Effector CD8-positive, alpha-beta T cell (primary cell): ENCODE measurements at places on chromosomes 7 and 10.
A peak's percentile ranks its signal among the peaks of the same experiment; 100 is the strongest.

DNA sequence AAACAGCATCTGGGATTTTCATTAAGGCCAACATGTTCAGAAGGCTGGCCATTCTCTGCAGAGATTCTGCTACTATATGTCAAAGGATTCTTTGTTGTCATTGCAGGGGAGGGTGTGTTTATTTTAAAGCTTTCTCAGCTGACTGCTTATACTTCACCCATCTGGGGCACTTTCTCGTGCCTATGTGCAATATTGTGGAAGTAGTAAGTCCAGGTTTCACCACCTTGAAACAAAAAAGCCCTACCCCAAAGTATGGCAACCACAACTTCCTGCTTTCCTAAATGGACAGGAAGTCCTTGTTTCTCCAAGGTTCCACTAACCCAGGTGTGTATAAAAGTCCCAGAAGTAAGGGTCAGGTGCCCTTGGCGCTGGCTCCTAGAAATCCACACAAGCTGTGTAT is 58.7 kb upstream of the COL1A2 start:
- no peak for DNase-seq

DNA sequence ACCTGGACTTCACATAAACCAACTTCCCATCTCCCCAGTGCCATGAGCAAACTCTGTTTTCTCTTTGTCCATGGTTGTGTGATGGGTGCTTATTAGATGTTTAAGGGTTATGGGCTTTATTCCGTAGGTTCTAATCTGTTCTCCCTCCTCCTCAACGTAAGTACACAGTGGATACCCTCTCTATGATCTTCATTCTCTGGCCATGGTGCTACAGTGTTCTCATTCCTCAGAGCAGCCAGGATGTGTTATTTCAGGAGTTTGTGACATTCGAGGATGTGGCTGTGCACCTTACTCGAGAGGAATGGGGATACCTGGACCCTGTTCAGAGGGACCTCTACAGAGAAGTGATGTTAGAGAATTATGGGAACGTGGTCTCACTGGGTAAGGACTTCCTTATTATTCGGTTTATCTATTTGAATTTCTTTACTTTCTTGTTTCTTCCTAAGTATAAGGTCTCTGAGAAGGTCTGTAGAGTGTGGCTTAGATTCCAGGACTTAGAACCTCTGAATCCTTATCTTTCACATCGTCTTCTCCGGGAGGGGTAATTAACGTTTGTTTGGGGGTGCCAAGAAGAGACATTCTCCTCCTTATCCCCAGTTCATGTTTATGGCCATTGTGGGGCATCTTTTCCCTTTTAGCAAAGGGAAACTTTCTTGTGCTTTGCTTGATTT is 3.8 kb downstream of the ZNF655 start:
- DNase-seq = no peak

DNA sequence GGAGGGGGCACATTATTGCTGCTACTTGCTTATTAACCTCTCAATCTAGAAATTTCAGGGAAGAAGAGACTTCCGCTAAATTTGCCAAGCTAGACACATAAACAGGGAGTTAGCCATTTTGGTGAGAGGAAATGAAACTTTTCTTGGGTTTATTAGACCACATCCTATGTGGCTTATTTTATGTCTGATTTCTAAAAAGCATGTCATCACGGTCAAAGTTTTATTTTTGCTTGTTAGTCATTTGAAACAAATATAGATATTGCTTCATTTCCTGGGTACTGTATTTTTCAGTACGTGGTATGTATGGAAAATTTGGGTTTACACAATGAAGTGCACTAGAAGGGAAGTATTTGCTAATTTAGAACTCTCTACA is 144.1 kb downstream of the TCF7L2 start:
- no peak for DNase-seq

GRCh38 chr7:158077934-158078910 is 509.4 kb downstream of the PTPRN2 start:
- DNase-seq = no peak

GRCh38 chr7:83469076-83469475 is 179.9 kb downstream of the SEMA3E start:
- no peak for DNase-seq

DNA sequence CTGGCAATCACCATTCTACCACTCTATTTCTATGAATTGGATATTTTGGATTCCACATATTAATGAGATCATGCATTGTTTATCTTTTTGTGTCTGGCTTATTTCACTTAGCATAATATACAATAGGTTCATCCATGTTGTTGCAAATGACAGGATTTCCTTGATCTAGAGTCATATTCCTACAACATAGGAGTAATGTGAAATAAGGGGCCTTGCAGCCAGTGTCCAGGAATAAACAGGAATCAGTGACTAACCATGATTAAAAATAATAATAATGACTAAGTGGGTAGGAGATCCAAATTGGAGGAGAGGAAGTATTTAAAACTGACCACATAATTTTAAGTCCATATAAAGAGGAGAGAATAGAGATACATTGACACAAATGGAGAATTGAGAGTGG is 49.9 kb downstream of the SCIN start:
- no peak for DNase-seq

DNA sequence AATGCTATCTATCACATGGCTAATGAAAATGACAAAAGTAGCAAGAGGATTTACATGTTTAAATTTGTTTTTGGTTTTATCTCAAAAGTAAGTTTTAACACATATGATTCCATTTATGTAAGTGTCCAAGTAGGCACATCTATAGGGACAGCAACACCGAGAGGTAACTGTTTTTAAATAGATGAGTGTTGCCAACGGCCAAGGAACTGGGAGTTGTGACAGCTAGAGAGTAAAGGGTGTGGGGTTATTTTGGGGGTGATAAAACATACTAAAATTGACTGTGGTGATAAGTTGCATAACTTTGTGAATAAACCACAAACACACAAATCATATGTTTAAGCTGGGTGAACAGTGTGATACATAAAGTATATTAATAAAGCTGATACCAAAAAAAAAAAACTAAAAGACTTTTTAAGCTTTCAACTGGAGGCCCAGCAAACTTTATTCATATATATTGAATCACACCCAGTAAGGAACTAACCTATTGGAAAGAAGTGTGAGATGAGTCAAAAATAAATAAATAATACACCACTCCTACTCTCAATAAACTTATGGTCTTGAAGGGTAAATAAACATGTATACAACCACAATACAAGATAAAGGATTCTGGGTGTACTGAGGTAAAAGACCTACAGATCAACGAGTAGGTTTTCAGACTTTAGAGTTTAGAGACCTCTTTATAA is 33.0 kb downstream of the LRRC72 start:
- no peak for DNase-seq

DNA sequence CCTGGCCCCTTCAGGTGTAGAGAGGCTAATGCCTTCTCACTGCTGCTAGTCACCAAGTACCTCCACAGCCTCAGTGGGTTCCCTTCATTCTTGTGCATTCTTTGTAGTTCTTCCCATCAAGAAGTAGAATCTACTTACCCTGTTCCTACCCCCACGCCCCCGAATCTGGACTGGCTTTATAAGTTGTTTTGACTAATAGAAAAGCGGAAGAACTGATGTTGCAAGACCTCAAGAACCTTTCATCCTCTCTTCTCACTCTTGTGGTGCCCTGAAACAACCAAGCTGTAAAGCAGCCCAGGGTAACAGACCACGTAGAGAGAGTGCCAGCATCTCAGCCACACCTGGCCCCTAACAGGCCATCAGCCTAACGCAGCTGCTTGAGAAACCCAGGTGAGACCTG is 23.2 kb upstream of the LAMB1 start:
- no peak for DNase-seq

- no peak for DNase-seq
These were observed 40.4 kb downstream of the GFRA1 start for GRCh38 chr10:116232613-116233012.

- DNase-seq = no peak
These were observed 6.5 kb downstream of the TSPAN14 start for GRCh38 chr10:80460399-80461207.

GRCh38 chr10:92914478-92915325 is 66.4 kb downstream of the EXOC6 start:
- peak; percentile 7 for DNase-seq

DNA sequence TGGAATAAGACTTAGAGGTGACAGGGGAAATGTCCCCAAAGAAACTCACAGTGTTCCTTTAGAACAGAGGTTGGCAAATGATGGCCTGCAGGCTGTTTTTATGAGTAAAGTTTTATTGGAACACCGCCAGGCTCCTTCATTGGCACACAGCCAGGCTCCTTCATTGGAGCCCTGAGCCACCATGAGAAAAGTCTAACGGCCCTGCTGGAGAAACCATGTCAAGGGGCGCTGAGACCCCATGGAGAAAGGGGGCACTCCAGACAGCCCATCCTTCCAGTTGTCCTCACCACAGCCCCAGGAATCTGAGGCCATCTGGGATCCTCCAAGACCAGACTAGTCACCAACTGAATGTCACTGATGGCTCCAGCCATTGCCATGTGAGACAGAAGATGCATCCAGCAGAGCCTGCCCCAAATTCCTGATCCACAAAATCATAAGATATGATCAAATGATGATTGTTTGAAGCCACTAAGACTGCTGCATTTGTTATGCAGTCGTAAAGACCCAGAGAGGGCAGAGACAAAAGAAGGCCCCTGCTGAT is 88.2 kb upstream of the GPR26 start:
- DNase-seq = no peak

DNA sequence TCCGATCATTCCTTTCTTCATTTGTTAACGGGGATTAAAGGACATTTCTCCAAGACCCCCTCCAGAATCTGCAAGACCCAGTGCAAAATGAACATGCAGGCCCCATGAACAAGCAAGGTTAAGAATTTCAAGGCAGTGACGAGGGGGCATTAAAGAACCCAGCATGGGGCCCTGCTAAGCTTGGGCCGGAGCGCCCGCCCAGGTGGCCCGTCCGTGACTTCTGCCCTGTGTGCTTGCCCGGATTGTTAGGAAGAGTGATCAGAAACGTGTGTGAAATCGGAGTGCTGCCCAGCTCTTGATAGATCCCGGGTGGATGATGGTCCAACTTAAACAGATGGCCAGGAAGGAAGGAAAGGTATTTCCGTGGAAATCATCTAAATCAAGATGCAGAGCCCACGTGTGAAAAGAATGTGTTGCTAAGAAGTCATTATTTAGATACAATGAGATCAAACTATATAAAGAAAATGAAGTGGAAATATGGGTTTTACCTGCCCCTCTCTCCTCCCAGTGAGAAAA is 213.6 kb downstream of the KLF6 start:
- DNase-seq = no peak

GRCh38 chr7:98879198-98879978 is 1.1 kb downstream of the TRRAP start:
- peak; percentile 45 for DNase-seq

- no peak for DNase-seq
These were observed 53.7 kb downstream of the HACD1 start for GRCh38 chr10:17563452-17563851.

GRCh38 chr10:4684434-4684833 is 141.6 kb upstream of the AKR1E2 start:
- DNase-seq = no peak

GRCh38 chr10:30862486-30862885 is 169.2 kb downstream of the ZNF438 start:
- DNase-seq = no peak

DNA sequence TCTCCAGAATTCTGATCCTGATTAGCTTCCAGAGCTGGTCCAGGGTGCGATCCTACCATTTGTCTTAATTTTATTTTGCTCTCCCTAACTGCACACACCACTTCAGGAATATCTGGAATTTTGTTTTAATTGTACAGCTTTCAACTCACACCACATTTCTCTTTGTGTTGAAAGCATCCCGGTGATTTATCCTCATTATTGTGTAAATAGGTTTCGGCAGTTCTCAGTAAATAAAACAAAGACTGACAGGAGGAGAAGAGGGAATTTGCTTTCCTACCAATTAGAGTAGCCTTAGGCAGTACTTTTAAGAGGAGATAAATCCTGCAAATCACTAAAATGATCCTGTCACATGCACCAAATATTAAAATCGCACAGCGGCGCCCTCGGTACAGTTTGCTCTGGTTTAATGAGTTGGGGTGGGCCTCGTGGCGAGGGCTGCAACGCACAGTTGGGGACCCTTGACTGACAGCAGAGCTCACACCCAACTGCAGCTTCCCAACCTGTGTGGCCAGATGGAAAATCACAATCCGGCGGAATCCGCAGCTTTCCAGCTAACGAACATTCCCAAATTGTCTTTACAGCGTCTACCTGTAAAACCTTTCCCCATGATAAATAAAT is 62.6 kb downstream of the EBF3 start:
- DNase-seq = no peak

DNA sequence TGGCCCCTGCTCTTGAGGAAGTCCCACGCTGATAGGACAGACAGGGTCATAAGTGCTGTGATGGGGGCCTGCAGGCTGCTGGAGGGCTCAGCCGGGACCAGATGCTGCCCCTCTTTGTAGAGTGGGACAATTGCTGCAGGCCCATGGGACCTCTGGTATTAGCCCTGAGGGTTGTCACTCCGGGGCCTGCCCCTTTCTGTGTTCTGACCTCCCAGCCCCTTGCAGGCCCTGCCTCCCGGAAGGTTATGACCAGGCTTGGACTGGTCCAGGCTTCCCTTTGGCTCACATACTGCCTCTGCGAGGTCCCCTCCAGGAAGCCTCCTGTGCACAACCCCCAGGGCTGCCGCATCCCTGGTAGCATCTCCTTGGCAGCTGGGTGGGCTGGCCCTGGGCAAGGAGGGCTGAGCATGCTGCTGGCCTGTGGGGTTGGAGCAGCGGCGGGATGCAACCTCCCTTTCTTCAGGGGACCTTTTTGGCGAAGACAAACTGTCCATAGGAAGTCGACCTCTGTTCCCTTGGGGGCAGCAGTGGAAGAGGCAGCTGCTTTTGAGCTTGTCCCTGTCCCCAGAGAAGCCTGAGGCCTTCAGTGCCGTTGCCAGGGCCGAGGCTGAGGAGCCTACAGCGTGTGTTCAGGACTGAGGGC is 8.8 kb downstream of the LIMK1 start:
- no peak for DNase-seq
